ENCODE measurements at places on chromosomes 13 and 19. TPM values are rescaled to one million over a fixed set of nuclear protein-coding genes. Genes with fewer than 3 reads are reported as not detected.

PEX11G gene
- 0.27 TPM for total RNA-seq

TUBB4A gene
- 2.6 TPM for total RNA-seq

WTIP gene
- 0.33 TPM for total RNA-seq

DGKH gene
- total RNA-seq = 21.0 TPM

NOTCH3 gene
- not detected for total RNA-seq

MBD3L2 gene
- not detected for total RNA-seq

ZNF416 gene
- 2.0 TPM for total RNA-seq

COLGALT1 gene
- total RNA-seq = 39.2 TPM

CBARP gene
- total RNA-seq = 1.6 TPM

PDE4A gene
- 5.0 TPM for total RNA-seq

C19orf67 gene
- not detected for total RNA-seq

LILRA1 gene
- total RNA-seq = not detected

CLEC4G gene
- not detected for total RNA-seq

GAS6 gene
- 0.45 TPM for total RNA-seq

PTGER1 gene
- 0.97 TPM for total RNA-seq

CGB3 gene
- total RNA-seq = not detected

KLC3 gene
- total RNA-seq = not detected

GDF15 gene
- total RNA-seq = 1.4 TPM

ZNF724 gene
- 13.4 TPM for total RNA-seq

ZNF91 gene
- total RNA-seq = 37.9 TPM

BST2 gene
- 126 TPM for total RNA-seq

WDR88 gene
- total RNA-seq = not detected

ATP8A2 gene
- total RNA-seq = 0.33 TPM

PABPC3 gene
- 0.20 TPM for total RNA-seq

GJB2 gene
- 1.5 TPM for total RNA-seq

CYP2A6 gene
- not detected for total RNA-seq

VSIG10L gene
- total RNA-seq = 3.0 TPM

CACNA1A gene
- 0.70 TPM for total RNA-seq

C19orf18 gene
- total RNA-seq = not detected

CEACAM4 gene
- not detected for total RNA-seq

ZNF83 gene
- 49.9 TPM for total RNA-seq

SYT5 gene
- total RNA-seq = not detected

ICAM4 gene
- 0.66 TPM for total RNA-seq

SNRPD2 gene
- total RNA-seq = 839 TPM

PRR22 gene
- total RNA-seq = 1.8 TPM

ZNF480 gene
- total RNA-seq = 2.0 TPM

ABCA7 gene
- total RNA-seq = 17.8 TPM

FAM174C gene
- total RNA-seq = 76.0 TPM

TTC9B gene
- not detected for total RNA-seq

CERS1 gene
- total RNA-seq = 0.21 TPM

RFPL4A gene
- not detected for total RNA-seq

DAND5 gene
- total RNA-seq = 1.3 TPM

ZNF723 gene
- total RNA-seq = not detected

SLC5A5 gene
- total RNA-seq = 2.0 TPM
